H7 (cell line): ENCODE measurements at places on chromosomes 3 and 15. TPM values are rescaled to one million over a fixed set of nuclear protein-coding genes. Genes with fewer than 3 reads are reported as not detected.

The ACOX2 gene
- 2.9 and 4.2 TPM in 2 replicates for total RNA-seq

The CCDC9B gene
- 0.03 and 0.18 TPM in 2 replicates for total RNA-seq

The LCTL gene
- total RNA-seq, result 1.9 TPM in 2 replicates

The PPP1R14D gene
- total RNA-seq, result not detected in 2 replicates

The CPNE4 gene
- total RNA-seq, result 0.55 and 0.83 TPM in 2 replicates

The ACSBG1 gene
- total RNA-seq, result 2.7 and 3.9 TPM in 2 replicates

The CCRL2 gene
- total RNA-seq, result not detected in 2 replicates

DNA sequence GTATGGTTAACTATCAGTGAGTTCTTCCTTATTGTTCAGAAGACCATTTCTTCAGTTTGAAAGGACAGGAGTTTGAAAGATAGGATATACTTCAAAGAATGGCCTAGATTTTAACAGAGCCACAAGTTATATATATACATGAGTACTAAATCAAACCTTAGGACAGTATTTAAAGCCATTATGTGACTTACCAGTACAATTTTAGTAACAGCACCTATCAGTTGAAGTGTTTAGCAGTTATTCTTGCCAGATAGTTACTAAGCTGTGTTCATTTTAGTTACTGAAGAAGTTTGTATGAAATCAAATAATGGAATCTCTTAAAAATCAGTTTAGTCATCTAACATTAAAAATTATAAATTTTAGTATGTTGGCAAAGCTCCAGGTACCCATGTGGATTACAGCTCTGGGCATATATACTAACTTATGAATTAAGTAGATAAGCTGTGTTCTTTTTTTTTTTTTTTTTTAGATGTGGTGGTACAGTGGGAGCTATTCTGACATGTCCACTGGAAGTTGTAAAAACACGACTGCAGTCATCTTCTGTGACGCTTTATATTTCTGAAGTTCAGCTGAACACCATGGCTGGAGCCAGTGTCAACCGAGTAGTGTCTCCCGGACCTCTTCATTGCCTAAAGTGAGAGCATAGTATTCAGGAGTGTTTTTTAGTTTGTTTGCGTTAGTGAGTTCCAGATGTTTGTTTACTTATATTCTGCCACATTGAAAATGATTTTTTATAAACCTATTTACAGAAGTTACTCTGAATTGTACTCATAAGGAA, 14.6 kb downstream of the SLC25A36 start:
- no peak for DNase-seq

DNA sequence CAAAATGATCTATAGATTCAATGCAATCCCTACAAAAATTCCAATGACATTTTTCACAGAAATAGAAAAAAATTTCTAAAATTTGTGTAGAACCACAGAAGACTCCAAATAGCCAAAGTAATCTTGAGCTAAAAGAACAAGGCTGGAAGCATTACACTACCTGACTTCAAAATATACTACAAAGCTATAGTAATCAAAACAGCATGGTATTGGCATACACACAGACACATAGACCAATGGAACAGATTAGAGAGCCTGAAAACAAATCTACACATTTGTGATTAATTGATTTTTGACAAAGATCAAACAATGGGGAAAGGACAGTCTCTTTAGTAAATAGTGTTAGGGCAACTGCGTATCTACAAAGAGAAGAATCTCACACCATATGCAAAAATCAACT, 45.3 kb upstream of the RYK start:
- DNase-seq, result no peak

- DNase-seq, result peak; percentile 54
Measured at GRCh38 chr3:11136830-11137626, 17.3 kb upstream of the HRH1 start.

GRCh38 chr15:69666921-69667811, 214.5 kb downstream of the RPLP1 start:
- DNase-seq, result peak; percentile 50

GRCh38 chr3:53198256-53198977, 37.4 kb downstream of the PRKCD start:
- peak; percentile 58 for DNase-seq

DNA sequence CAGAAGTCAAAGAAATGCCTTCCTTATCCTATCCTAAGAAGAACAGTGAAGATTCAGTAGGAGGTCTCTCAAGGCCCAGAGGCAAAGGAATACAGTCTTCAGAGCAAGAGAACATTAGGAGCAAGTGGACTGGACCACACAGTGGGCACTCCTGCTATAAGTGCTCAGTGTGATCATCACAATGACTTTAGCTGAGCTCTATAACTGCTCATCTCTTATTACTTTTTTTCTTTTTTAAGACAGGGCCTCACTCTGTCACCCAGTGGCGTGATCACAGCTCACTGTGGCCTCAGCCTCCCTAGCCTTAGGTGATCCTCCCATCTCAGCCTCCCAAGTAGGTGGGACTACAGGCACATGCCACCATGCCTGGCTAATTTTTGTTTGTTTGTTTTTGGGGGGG, 48.1 kb downstream of the COL8A1 start:
- no peak for DNase-seq

DNA sequence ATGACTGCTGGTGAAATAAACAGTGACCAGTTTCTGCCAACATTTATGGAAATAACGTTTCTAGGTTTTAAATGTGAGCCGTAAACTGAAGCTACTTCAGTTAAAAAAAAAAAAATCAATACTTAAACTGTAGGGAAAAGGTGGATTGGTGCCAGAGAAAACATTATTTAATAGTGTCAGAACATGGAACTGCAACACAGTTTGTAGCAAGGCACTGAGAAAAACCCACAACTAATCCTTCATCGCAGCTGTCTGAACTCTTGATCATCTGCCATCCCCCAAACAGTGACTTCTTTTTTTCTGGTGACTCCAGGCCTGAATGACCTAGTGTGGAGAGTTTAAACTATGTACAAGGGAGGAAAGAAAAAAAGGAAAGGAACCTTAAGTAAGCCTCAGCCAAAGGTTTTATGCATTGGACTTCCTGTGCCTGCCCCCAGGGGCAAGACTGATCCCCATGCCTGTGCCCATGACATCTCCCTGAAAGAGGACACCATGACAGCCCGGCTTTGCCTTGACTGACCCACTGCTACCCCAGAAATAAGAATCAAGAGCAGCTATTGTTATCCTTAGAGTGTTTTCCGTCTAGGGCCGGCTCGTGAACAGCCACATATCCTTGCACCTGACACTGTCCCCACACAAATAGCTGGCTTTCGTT, 33.1 kb downstream of the CRTAP start:
- no peak for DNase-seq

DNA sequence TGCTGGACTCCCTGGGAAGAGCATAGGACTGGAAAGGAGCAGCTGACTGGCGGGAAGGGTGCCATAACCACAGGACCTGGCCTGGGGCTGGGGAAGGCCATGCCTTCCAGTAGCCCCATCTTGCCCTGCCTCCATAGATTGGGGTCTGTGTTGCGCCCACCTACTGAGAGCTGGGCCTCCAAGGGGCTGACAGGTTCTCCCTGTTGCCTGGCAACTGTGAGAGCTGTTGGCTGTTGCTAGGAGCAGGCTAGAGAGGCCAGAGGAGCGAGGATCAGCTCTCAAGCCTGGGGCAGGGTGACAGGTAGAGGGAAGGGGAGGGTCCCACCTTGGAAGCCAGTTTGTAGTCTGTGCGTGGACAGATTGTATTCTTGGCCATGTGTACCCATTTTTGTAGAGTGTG, 2.8 kb upstream of the GNAI2 start:
- no peak for DNase-seq

GRCh38 chr3:37627951-37628620, 233.6 kb upstream of the CTDSPL start:
- DNase-seq, result no peak

GRCh38 chr3:9302425-9303181, 53.2 kb upstream of the SRGAP3 start:
- DNase-seq, result peak; percentile 86

DNA sequence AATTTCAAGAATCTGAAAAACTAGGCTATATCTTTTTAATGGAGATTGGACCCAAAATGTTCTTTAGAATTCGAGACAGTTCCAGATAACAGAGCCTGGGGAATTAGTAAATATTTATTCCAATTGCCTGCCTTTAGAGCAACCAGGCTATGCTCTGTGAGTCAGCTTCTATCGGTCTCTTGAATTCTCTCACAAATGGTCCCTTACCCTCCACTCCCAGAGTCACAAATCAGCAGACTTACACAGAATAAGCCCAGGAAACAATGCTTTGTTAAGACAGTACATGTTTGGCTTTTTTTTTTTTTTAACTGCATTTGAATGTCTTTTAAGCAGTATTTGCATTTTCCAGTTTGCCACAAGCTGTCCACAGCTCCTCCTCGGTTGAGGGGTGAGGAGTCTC, 460.7 kb upstream of the CBLB start:
- DNase-seq, result no peak

DNA sequence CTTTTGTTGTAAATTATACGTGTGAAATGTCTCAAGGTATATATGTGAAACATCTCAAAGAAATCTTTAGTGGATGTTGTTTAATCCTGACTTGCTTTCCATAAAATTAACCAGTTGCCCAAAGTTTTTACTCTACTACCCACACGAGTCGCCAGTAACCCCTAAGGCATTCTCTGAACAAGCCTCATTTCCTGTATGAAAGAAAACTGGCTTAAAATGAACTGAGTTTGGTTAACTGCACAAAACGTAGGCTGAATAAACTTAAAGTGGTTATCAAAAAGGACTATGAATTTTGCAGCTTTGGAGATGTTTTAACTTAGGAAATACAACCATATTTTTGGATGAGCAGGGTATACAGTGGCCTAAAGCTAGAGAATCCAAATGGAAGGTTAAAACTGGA, 2.7 kb upstream of the APPL1 start:
- DNase-seq, result no peak

- no peak for DNase-seq
Measured at GRCh38 chr3:171811295-171811912, 1.1 kb upstream of the PLD1 start.

DNA sequence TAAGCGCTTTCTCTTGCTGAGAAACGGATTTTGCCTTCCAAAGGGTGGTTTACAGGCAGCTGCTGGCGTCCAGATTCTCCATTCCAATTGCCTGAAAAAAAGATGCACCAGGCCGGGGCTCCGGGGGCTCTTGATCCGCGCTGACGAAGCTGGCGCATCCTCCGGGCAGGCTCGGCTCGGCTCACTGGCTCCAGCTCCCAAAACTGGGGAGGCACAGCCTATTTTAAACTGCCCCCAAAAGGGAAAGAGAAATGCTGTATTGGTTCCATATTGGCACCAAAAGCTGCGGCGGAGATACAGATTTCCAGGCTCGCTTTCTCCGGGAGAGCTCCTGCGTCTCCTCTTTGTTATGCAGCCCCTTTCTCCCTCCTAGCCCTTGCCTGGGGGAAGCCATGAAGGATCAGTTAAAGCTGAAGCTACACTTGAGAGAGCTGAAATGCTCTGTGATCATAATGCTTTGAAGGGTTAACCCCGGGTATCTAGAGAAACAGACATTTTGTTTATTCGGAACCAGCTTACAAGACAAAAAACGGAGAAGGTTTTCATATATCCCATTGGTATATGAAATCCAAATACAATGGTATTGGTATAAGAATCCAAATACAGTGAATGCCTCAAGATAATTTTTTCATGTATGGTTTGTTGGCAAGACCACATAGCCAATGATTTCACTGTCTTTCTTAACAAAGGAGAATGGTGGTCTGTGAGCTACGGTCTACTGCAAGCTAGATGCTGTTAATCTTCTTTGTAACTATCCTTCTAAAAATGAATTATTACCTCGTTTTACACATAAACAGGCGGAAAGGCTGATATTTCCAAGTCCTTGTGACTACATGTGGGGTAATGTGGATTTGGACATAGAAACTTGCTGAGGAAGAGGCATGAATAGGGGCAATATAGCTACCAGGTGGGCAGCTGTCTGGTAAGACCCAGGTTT, 693 bp downstream of the CD200 start:
- peak; percentile 50 for DNase-seq

DNA sequence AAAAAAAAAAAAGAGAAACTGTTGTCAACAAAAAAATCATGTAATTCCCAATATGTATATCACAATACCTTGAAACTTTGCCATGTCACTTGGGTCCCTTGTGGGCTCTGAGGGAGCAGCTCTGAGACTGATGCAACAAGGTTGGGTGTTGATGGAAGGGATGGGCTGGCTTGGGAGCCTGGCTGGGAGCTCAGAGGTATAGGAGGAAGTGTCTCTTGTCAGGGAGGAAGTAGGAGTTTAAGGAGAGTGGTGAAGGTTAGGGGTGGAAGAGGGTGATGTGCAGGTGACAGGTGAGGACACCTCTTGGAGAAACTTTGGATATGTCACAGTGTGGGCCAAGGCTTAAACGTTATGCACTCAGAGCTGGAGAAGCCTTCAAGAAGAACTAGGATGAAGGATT, 2.0 kb upstream of the TM6SF1 start:
- no peak for DNase-seq

- peak; percentile 15 for DNase-seq
Measured at GRCh38 chr15:101498717-101499480, 9.4 kb upstream of the PCSK6 start.

DNA sequence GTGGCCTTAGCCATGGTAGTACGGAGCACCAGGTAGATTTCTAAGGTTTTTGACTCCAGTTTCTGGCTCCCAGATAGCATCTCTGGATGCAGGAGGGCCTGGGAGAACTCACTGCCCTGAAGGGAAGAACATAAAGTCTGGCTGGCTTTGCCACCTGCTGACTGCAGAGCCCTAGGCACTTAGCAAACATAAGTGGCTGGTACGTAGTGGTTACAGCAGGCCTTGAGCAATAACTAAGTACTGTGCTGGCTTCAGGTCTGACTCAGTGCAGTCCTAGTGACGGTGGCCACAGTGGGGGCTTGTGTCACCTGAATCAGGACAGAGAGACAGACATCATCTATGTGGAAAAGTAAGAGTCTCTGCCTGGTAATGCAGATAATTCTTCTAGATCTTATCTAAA, 871.1 kb downstream of the PDCD6IP start:
- DNase-seq, result no peak

DNA sequence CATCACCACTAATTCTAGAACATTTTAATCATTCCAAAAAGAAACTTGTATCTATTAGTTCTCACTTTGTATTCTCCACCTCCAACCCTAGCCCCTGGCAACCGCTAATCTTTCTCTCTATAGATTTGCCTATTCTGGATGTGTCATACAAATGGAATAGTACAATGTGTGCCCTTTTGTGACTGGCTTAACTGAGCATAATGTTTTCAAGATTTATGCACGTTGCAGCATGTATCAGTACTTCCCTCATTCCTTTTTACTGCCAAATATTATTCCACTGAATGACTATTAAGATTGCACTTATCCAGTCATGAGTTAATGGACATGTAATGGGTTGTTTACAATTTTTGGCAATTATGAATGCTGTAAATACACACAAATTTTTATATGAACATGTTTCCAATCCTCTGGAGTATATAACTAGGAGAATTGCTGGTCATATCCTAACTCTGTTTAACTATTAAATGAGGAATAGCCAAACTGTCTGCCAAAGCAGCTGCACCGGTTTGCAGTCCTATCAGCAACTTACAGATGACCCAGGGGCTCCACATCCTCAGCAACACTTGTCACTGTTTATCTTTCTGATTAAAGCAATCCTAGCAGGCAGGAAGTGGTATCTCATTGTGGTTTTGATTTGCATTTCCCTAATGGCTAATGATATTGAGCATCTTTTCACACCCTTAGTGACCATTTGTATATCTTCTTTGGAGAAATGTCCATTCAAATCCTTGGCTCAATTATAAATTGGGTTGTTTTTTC, 42.9 kb downstream of the DCUN1D1 start:
- DNase-seq, result no peak
